Substantia nigra (tissue), 51 donors: ENCODE measurements at places on chromosomes 12 and 14.

- no peak for DNase-seq
Observed at GRCh38 chr12:126915309-126915708, 1351.7 kb upstream of the TMEM132C start.

GRCh38 chr14:44940944-44941343, 20.8 kb downstream of the KLHL28 start:
- no peak for DNase-seq

DNA sequence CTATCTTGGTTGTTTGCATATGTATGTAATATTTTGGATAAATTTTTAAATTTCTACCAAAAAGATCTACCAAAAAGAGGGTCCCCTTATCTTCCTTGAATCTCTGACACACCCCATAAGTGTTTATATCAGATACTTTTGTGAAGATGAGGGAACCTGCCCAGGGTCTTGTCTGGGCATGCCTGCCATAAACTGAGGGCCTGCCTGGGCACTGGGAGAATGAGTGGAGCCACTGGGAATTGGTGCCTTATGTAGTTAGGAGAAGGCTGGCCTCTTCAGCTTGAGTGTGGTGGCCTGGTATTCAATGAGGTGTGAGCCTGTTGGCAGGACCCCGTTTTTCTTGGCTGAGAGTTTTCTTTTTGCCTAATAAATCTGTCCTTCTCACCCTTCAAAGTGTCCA, 46.5 kb downstream of the OR9K2 start:
- DNase-seq = no peak

DNA sequence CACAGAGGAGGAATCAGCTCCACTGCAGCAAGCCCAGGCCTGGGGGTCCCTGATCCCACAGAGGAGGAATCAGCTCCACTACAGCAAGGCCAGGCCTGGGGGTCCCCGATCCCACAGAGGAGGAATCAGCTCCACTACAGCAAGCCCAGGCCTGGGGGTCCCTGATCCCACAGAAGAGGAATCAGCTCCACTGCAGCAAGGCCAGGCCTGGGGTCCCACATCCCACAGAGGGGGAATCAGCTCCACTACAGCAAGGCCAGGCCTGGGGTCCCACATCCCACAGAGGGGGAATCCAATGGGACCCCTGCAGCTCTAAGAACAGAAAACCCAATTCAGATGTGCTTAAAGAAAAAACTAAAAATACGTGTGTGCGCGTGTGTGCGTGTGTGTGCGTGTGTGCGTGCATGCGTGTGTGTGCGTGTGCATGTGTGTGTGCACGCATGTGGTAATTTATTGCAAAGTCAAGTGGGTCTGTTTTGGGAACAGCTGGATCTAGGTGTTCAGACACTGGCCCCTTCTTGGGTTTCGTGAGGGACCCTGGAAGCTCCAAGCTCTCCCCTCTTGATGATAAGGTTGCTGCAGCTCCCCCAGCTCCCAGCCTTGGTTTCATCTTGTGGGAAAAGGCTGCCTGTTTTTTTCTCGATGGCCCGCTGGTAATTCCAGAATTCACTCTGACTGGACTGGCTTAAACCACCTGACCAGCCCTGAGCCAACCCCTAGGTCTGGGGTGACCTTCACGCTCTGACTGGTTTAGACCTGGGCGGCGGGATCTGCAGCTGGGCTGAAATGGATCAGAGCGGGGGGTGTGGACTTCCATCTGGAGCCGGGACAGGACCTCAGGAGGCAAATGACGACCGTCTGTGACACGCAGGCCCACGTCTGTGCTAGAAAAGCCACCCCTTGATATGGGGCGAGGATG, 47.1 kb downstream of the GALNT9 start:
- no peak for DNase-seq

GRCh38 chr14:84493779-84494178, 1036.2 kb upstream of the FLRT2 start:
- no peak for DNase-seq

GRCh38 chr14:38255408-38255672, 553 bp downstream of the CLEC14A start:
- no peak for DNase-seq
